Tongue (tissue), 3 donors: ENCODE measurements at places on chromosomes 13 and 19. TPM values are rescaled to one million over a fixed set of nuclear protein-coding genes. Genes with fewer than 3 reads are reported as not detected.

HOMER3 gene
- total RNA-seq = 30.1 TPM

NAT14 gene
- 12.0 TPM for total RNA-seq

DNA sequence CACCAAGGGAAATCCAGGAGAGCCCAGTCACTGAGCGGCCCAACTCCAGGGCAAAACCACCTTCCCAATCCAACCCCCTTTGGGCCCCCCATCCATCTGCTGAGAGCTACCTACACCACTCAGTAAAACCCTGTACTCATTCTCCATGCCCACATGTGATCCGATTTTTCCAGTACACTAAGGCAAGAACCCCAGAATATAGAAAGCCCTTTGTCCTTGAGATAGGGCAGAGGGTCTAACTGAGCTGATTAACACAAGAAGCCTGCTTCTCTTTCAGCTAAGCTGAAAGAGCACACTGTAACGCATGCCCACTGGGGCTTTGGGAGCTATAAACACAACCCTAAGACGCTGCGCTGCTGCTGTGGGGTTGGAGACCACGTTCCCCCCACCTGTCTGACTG, 36.0 kb downstream of the PBX4 start:
- DNase-seq = no peak

GRCh38 chr19:15551293-15552004, 43.1 kb downstream of the CYP4F22 start:
- peak; percentile 6 for DNase-seq

- peak; percentile 63 for DNase-seq
Observed at GRCh38 chr13:106143930-106144709, 391.3 kb downstream of the EFNB2 start.

RPL13A gene
- total RNA-seq = 1,944 TPM

KCNN1 gene
- 0.41 TPM for total RNA-seq

DNA sequence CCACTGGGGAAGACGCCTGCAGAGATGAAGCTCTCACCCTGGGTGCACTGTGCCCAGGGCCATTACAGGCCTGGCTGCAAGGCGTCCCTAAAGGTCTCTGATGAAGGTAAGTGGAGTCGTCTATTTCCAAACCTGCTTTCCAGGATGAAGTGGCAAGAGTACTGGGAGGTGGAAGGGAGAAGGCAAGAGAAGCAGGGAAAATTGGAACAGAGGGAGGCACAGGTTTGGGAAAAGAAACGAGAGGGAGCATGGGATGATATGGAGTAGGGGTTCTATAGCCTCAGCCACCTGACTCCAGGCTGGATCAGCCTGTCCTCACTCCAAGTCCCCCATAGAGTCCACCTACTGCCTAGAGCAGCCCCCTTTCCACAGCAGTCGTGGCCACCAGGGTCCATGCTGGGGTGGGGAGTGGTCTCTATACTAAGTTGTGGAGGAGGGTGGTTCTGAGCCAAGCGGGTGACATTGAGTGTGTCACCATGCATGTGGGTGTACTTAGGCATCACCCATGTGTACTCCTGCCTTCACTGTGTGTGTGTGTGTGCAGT, at the start of gene OR10H5:
TSS of gene OR10H5 (plus strand) at position 51 of the 545 bp plus-strand sequence. CDS start 6,388 bp downstream, outside the sequence.
- DNase-seq = no peak

DNA sequence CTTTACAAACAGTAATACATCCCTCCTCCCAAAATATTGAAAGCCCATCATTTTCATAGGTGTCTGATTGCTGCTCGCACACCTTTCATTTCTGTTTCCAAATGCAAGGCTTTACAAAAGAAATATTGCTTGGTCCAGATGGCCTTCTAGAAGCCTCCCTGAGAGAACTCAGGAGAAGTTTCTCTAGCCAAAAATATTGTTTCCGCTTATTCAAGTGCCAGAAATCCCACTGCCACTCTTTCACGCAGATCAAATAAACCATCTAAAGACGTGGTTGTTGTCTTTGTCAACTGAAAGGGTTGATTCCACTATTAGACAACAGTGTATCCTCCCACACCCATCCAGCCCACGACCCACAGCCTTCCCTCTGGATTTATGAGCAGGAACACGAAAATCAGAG, 96.2 kb downstream of the ZIC5 start:
- DNase-seq = no peak

DNA sequence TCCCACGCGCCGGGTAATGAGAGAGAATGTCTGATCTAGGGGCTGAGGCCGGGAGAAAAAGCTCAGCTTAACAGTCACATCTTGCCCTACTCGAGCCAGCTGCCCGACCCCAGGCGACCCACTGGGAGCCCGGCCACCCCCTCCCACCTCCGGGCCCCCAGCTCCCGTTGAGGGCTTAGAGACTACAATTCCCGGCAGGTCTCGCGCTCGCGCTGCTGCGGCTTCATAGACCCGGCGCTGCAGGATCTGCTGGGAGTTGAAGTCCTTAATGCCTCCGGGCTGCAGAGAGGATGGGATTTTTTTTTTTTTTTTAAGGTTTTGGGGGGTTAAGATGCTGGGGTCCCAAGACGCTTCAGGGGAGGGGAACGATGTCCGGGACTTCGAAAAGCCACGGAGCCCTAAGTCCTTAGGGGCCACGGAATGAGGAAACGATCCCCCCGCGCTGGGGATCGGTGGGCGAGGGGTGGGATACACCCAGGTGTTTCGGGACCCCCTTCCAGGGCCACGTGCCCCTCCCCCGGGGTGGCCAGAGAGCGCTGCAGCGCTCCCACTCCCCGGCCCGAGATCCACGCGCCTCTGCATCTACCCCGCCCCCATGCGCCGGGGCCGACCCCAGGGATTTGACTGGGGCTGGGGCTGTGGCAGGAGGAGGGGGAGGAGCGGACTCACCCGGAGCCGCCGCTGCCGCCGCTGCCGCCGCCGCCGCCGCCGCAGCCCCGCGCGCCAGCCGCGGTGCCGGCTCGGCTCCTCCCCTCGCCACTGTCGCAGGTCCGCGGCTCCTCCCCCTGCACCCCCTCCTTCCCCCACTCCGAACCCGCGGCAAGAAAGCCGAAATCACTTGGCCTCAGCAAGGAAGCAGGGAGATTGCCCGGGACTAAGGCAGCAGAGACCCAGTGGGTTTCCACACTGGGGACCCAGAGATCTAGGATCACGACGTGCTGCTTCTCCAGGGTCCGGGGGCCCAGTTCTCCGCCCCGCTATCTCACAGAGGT, at the start of gene SYT3:
TSS of gene SYT3 (minus strand) at position 761 of the 992 bp plus-strand sequence. CDS start 2,470 bp downstream, outside the sequence.
- peak; percentile 56 for DNase-seq

DNA sequence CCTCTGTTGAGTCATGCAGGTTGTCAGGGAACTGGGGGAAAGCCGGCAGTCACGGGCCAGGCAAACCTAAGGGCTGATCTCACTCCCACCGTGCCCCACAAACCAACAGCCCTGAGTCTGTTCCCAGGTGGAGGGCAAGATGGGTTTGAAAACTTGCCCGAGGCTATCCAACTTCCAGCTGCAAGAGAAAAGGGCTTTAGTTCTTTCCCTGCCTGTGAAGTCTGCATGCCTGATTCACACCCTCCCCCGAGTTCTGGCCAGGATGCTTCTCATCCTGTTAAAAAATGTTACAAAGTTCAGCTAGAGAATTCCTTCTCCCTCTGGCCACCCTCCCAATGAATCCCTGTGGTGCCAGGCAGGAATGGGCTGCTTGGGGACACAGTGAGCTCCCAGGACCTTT, 33.1 kb downstream of the MYO16 start:
- no peak for DNase-seq

ZNF527 gene
- total RNA-seq = 11.6 TPM

ZNF665 gene
- 3.9 TPM for total RNA-seq

- DNase-seq = no peak
Observed at GRCh38 chr13:79267560-79267959, 138.5 kb downstream of the RBM26 start.

GRCh38 chr19:13212759-13213330, 62.6 kb downstream of the IER2 start:
- DNase-seq = peak; percentile 49

DNA sequence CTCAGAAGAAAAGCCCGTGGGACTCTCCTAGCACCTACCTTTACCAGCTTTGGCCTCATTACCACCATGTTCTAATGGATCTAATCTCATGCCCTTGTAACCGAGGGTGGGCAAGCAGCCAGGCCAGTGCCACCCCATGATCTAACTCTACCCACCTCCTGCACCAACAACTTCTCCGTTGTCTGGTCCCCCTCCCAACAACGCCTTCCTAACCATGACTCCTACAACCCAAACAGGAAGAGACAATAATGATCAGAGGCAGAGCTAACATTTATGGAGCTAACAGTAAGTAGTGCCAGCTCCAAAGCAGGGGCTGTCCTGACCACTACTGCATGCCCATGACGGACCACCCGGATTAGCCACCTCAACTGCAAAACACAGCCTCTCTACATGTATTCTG, 3.5 kb downstream of the USP12 start:
- DNase-seq = no peak

DNA sequence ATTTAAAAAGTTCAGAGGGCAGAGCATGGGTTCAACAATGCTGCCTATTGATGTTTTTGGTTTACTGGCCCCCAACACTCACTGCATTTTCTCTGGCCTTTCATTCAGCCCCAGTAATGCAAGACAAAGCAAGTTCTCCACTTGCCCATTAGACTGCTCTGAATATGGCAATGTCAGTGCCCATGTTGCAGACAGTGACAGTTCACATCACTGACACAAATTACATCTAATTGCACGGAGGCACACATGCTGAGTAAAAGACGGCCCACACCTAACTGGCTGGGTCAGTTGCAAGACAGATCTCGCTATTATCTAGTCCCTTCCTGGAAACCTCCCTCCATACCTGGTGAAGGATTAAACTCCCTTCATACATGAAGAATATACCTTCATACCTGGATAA, 54.0 kb downstream of the ENOX1 start:
- DNase-seq = no peak

GRCh38 chr13:66040506-66040905, 1189.6 kb downstream of the PCDH9 start:
- no peak for DNase-seq

TUBA3C gene
- total RNA-seq = not detected

GRCh38 chr19:28881616-28882015, 331.3 kb downstream of the UQCRFS1 start:
- no peak for DNase-seq

GRCh38 chr19:49809160-49809940, 3.7 kb downstream of the FUZ start:
- peak; percentile 37 for DNase-seq

- DNase-seq = no peak
Observed at GRCh38 chr13:98436233-98436910, 140.5 kb downstream of the STK24 start.

FFAR3 gene
- not detected for total RNA-seq

GRCh38 chr13:48448285-48448958, 35.5 kb upstream of the LPAR6 start:
- no peak for DNase-seq

GRCh38 chr13:47000165-47000564, 103.3 kb upstream of the HTR2A start:
- DNase-seq = no peak

SIX5 gene
- total RNA-seq = 21.5 TPM

GRCh38 chr13:111661052-111661451, 340.6 kb downstream of the TEX29 start:
- DNase-seq = no peak

GRCh38 chr13:45219938-45220375, 19.1 kb upstream of the KCTD4 start:
- DNase-seq = no peak

RNASEH2A gene
- total RNA-seq = 10.4 TPM

SBK2 gene
- 10.2 TPM for total RNA-seq
